ENCODE measurements at places on chromosomes 5 and 9. TPM values are rescaled to one million over a fixed set of nuclear protein-coding genes. Genes with fewer than 3 reads are reported as not detected.

Gene ASPN
- total RNA-seq, result not detected

Gene SPATA31C1
- not detected for total RNA-seq

GRCh38 chr5:61625137-61625561 lies 293.1 kb downstream of the ZSWIM6 start:
- H3K36me3 ChIP-seq, result no peaks in the 10 kb centered on the region
- H3K4me1 ChIP-seq, result peaks cover 6% of the 10 kb centered on the region
- no peak for DNase-seq
- no peak overlapping the region for H3K4me3 ChIP-seq
- peaks cover 57% of the 10 kb centered on the region for H3K27me3 ChIP-seq

GRCh38 chr9:134341929-134342745 lies 15.9 kb downstream of the RXRA start:
- no peak overlapping the region for H3K4me3 ChIP-seq
- DNase-seq, result no peak
- H3K36me3 ChIP-seq, result no peaks in the 10 kb centered on the region
- H3K4me1 ChIP-seq, result peaks cover 7% of the 10 kb centered on the region
- no peaks in the 10 kb centered on the region for H3K27me3 ChIP-seq

GRCh38 chr5:145531038-145531734 lies 304.0 kb downstream of the PRELID2 start:
- H3K4me1 ChIP-seq, result no peaks in the 10 kb centered on the region
- DNase-seq, result no peak
- no peaks in the 10 kb centered on the region for H3K27me3 ChIP-seq
- no peak overlapping the region for H3K4me3 ChIP-seq
- no peak overlapping the region for H3K27ac ChIP-seq

GRCh38 chr5:127143722-127144121 lies 70.4 kb upstream of the C5orf63 start:
- no peak overlapping the region for H3K4me3 ChIP-seq
- no peak for DNase-seq
- no peaks in the 10 kb centered on the region for H3K36me3 ChIP-seq
- peaks cover 10% of the 10 kb centered on the region for H3K27me3 ChIP-seq
- H3K27ac ChIP-seq, result no peak overlapping the region

Gene ATP6V0E1
- 166 TPM for total RNA-seq

DNA sequence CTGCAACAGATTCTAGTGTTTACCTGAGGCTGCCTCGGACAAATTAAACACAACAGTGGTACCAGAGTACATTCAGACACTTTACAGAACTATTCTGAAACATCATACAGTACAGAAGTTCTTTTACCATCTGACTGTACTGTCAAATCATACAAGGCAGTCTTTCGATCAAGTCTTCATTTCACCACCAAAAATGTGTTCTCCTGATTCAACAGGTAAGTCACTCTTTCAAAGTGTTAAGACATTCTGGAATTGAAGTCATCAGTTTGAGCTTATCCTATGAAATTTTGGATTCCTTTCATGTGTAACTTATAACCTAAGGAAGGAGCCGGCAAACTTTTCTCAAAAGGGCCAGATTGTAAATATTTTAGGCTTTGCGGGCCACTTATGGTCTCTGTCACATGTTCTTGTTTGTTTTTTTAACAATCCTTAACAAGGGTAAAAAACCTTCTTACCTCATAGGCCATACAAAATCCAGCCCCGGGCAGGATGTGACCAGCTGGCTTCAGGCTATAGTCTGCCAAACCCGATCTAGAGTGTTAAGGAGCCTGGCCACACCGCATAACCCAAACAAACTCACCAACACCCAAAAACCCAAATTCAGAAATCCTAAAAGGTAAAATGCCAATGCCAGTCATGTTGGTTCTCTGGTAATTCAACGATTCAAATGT lies 151.6 kb downstream of the DENND1A start:
- no peaks in the 10 kb centered on the region for H3K27me3 ChIP-seq
- no peak for DNase-seq
- peaks cover 9% of the 10 kb centered on the region for H3K4me1 ChIP-seq
- H3K27ac ChIP-seq, result no peak overlapping the region
- H3K36me3 ChIP-seq, result no peaks in the 10 kb centered on the region

Gene FAM221B
- not detected for total RNA-seq

- H3K27ac ChIP-seq, result no peak overlapping the region
- peaks cover 2% of the 10 kb centered on the region for H3K27me3 ChIP-seq
- no peaks in the 10 kb centered on the region for H3K4me1 ChIP-seq
- no peaks in the 10 kb centered on the region for H3K36me3 ChIP-seq
- no peak overlapping the region for H3K4me3 ChIP-seq
Observed at GRCh38 chr9:72278959-72279358, 86.0 kb downstream of the ZFAND5 start.

Gene MCIDAS
- not detected for total RNA-seq

DNA sequence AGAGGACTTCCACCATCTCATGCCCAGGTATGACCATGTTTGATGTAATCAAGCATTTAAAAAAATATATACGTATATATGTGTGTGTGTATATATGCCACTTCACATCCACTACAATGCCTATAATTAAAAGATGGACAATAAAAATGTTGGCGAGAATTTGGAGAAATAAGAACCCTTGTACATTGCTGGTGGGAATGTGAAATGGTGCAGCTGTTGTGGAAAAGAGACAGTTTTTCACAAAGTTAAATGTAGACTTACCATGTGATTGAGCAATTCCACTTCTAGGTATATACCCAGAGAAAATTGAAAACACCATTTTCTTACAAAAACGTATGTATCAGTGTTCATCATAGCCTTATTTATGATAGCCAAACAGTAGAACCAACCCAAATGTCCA lies 229.2 kb upstream of the WWC1 start:
- H3K4me1 ChIP-seq, result no peaks in the 10 kb centered on the region
- H3K4me3 ChIP-seq, result no peak overlapping the region
- H3K27me3 ChIP-seq, result no peaks in the 10 kb centered on the region
- no peak overlapping the region for H3K27ac ChIP-seq

Gene ANAPC2
- total RNA-seq, result 57.8 TPM

Gene ERAP2
- 93.9 TPM for total RNA-seq

Gene CMBL
- 2.0 TPM for total RNA-seq

DNA sequence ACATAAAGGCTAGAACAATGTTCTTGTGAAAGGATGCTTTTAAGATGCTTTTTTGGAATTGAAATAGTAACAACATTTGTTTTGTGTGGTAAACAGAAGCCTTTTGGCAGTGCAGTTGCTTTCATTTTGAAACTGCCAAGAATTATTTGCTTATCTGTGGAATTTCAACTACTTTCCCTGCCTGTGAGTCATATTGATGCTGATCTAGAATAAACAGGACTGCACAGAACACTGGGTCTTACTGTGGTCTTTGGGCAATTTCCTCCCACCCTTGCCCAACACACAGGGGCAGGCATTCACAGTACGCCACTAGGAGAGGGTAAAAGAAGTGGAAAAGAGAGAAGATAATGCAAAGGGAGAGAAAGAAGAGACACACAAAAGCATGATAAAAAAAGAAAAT lies 483.7 kb downstream of the ELAVL2 start:
- no peak for DNase-seq
- no peak overlapping the region for H3K27ac ChIP-seq
- no peak overlapping the region for H3K4me3 ChIP-seq
- no peaks in the 10 kb centered on the region for H3K27me3 ChIP-seq
- no peaks in the 10 kb centered on the region for H3K4me1 ChIP-seq
- no peaks in the 10 kb centered on the region for H3K36me3 ChIP-seq

DNA sequence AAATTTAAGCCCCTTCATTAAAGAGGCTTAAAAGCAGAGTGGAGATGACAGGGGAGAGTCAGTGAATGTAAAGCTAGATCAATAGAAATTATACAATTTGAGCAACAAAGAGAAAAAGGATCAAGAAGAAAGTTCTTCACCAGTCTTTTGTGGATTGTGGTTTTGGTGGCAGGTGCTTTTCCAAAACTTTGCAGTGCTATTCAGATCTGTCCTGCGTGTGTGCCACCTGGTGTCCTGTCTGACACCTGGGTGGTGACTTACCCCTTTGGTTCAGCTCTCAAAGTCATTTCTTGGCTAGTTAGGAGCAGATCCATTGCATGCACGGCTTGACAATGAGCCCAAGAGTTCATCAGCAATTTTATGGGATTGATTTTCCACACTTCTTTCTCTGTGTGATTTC lies 69.4 kb downstream of the SREK1 start:
- H3K27ac ChIP-seq, result no peak overlapping the region
- no peaks in the 10 kb centered on the region for H3K4me1 ChIP-seq
- DNase-seq, result no peak

DNA sequence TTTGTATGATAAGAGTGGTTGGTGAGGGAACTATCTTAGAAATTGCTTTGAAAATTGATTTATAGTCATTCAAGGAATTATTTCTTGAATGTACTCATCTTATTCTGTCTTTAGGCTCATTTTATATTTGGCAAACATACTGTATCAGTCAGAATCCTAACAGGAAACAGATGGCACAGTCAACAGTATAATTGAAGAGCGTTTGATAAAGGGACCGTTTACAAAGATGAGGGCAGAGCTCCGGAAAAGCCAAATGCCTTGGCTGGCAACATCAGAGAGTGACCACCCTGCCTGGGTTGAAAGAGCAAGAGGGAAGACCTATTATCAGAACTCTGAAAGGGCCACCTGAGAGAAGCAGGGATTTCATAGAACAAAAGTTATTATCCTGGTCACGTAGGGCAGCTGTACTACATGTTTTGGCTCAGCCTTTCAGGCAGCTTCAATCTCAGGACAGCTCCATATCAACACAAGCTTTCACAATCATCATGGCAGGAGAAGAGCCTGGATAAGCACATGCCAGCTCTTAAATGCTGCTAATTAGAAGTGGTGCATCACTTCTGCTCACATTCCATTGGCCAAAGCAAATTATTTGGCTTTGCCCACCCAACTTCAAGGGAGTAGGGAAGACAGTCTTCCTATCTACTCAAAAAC lies 47.2 kb upstream of the ARL15 start:
- no peaks in the 10 kb centered on the region for H3K36me3 ChIP-seq
- no peak overlapping the region for H3K4me3 ChIP-seq
- no peak overlapping the region for H3K27ac ChIP-seq
- H3K27me3 ChIP-seq, result peaks cover 17% of the 10 kb centered on the region
- no peak for DNase-seq

Gene PCSK5
- 1.2 TPM for total RNA-seq

DNA sequence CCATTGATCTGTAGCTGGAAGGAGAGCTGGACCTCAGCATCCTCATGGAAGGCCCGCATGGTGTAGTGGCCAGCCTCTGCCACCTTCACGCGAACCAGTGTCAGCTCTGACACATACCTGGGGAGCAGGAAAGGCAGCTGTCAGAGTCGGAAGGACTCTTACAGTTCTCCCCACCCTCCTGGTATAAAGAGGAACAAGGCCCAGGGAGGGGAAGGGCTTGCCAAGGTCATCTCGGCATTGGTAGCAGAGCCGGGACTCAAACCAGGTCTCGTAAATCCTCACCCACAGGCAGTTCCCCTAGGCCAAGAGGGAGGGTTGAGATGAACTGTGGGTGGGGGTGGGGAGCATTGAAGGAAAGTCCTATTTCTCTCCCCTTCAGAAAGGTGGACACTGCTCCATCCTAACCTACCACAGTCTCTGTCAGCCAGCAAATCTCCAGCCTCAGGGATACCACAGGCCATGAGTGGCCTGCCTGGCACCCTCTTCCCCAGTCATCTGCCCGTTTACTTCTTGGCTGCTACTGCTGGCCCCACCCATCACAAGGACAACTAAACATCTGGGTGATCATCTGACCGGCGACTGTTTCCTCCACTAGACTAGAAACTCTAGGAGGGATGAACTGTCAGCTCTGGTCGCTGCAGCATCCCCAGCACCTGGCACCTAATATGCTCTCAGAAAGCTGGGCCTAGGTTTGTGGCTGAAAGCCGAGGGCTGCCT lies 23.5 kb downstream of the PDGFRB start:
- peaks cover 3% of the 10 kb centered on the region for H3K27me3 ChIP-seq
- H3K36me3 ChIP-seq, result no peaks in the 10 kb centered on the region
- no peak for DNase-seq
- H3K4me3 ChIP-seq, result no peak overlapping the region
- H3K4me1 ChIP-seq, result peaks cover 2% of the 10 kb centered on the region
- no peak overlapping the region for H3K27ac ChIP-seq

Gene EGFL7
- total RNA-seq, result 0.30 TPM

- no peaks in the 10 kb centered on the region for H3K27me3 ChIP-seq
- no peaks in the 10 kb centered on the region for H3K4me1 ChIP-seq
- H3K4me3 ChIP-seq, result no peak overlapping the region
- no peak overlapping the region for H3K27ac ChIP-seq
- H3K36me3 ChIP-seq, result no peaks in the 10 kb centered on the region
- no peak for DNase-seq
Observed at GRCh38 chr5:60271517-60271916, 378.0 kb upstream of the PDE4D start.

GRCh38 chr9:98538626-98539031 lies 170.1 kb downstream of the GABBR2 start:
- H3K36me3 ChIP-seq, result no peaks in the 10 kb centered on the region
- peaks cover 3% of the 10 kb centered on the region for H3K4me1 ChIP-seq
- no peak overlapping the region for H3K27ac ChIP-seq
- DNase-seq, result no peak

DNA sequence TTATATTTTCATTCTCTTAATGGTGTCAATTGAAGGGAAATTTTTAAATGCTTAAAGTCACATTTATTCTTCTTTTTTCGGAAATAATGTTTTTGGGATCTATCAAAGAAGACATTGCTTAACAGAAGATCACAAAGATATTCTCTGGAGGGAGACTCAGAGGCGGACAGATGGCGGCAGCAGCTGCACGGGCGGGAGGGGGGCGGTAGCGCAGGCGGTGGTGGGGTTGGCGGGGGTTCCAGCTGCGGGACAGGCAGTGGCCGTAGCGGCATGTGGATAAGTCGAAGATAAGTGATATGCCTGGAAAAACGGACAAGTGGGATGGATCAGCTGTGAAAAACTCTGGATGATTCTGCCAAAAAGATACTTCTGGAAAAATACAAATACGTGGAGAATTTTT lies 31.6 kb upstream of the ZDHHC11B start:
- H3K27me3 ChIP-seq, result no peaks in the 10 kb centered on the region
- peaks cover 2% of the 10 kb centered on the region for H3K36me3 ChIP-seq
- no peak overlapping the region for H3K4me3 ChIP-seq
- no peak overlapping the region for H3K27ac ChIP-seq
- DNase-seq, result no peak
- no peaks in the 10 kb centered on the region for H3K4me1 ChIP-seq

GRCh38 chr5:10903786-10904560 lies 142.9 kb upstream of the DAP start:
- no peaks in the 10 kb centered on the region for H3K4me1 ChIP-seq
- no peaks in the 10 kb centered on the region for H3K36me3 ChIP-seq
- no peak overlapping the region for H3K27ac ChIP-seq
- peaks cover 2% of the 10 kb centered on the region for H3K27me3 ChIP-seq
- no peak for DNase-seq
- no peak overlapping the region for H3K4me3 ChIP-seq

Gene GHR
- total RNA-seq, result not detected

DNA sequence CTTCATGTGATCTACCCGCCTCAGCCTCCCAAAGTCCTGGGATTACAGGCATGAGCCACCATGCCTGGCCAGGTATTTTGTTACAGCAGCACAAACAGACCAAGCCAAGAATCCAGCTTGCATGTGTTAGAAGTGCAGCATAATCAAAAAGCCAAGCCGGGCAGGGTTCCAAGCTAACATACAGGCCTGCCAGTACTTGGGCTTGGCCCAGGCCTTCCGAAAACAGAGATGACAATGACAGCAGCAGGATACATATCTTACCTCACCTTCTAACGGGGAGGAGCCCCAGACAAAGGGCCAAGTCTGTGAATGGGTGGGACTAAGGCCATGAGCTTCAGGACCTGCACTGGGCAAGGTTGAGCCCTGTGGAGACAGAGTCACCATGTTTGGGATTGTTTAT lies 91.4 kb upstream of the ZNF462 start:
- H3K4me3 ChIP-seq, result no peak overlapping the region
- no peak overlapping the region for H3K27ac ChIP-seq
- no peaks in the 10 kb centered on the region for H3K27me3 ChIP-seq

Gene SLC22A4
- 0.10 TPM for total RNA-seq
